Substantia nigra (tissue), 51 donors: ENCODE measurements at places on chromosomes 7 and 10.

DNA sequence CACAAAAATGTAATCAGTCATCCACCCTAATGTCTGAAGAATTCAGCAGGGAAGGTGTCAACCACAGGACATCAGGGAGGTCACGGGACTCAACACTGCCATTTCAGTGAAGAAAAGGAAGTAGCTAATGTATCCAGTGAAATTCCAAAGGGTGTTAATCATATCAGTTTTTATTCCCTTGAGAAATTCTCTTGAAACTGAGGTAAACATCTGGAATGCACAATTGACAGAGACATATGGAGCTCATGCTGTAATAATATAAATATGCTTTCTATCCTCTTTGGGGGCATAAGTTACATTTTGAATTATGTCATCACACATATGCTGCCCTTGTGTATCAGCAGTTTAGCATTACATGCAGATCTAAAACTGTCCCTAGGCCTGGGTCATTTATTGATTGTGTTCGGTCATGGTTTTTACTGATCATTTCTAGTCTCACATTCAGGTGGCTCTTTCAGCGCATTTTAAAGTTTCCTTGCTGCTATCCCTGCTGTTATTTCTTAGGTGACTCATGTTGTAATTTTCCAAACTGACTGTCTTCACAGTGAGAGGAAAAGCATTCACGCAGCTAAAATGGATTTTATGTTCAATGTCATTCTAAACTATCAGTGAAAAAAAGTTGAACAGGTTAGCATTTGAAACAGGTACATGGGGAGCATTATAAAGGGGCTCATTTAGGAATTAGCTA, 273.9 kb downstream of the TSPAN12 start:
- DNase-seq, result no peak

GRCh38 chr7:2209146-2209960, 23.4 kb downstream of the MAD1L1 start:
- peak; percentile 69 for DNase-seq

DNA sequence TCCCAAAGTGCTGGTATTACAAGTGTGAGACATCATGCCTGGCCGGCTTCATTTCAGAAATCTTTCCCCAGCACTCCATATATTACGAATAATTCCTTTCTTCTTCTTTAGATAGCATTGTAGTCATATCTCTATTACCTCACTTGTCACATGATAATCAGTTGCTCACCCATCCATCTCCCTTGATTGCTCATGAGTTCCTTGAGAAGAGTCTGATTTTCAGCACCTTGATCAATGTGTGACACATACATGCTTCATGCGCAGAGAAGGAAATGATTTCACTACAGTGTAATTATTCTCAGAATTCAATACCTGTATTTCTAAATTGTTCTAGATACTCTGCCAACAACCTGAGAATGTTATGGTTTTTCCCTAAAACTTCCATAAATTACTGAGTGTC, 26.7 kb upstream of the GGCT start:
- DNase-seq, result no peak

- DNase-seq, result no peak
These were observed 87.3 kb upstream of the KAT6B start for GRCh38 chr10:74738985-74739567.

DNA sequence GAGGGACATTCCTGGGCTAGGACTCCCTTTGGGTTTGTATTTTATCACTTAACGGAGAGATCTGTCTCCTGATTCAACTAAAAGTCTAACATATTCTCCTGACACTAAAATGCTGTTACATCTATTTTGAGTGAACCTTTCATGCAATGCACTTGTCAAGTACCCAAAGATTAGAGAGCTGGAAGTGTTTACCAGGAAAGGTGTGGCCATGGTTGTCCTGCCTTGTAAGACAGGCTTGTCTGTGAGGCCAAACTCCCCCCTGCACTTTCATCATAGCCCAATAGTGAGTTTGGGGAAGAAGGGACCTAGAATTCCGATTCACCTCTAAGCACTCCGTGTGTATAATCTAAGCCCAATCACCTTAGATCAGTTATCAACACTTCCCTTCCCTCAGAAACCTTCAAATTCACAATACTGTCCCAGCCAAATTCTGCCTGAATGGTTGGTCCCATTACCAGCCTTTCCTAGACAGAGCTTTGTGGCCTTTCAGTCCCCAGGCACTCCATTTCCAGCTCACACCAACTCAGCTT, 162.6 kb upstream of the NAMPT start:
- no peak for DNase-seq

- no peak for DNase-seq
These were observed 951.5 kb upstream of the C7orf33 start for GRCh38 chr7:147639037-147639436.

- no peak for DNase-seq
These were observed 34.0 kb downstream of the DLD start for GRCh38 chr7:107924841-107925504.

DNA sequence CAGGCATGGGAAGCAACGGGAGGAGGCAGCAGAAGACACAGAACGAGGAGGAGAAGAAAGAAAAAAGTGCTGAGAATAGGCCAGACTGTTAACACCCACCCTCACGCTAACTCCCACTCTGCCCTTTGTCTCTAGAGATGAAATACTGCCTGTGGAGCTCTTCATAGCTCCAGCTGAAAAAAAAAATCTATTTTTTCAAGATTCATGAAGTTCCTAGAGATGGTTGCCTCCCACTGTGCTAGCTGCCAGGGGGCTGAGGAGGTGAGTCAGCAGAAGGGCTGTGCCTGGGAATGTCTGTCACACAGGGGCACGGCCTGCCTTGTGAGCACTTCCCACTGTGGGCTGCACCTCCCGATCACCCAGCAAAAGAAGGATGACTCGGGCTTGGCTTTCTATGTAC, 144.5 kb downstream of the RNF216 start:
- no peak for DNase-seq

GRCh38 chr7:55572378-55573233, at the start of gene VOPP1:
VOPP1 (minus strand) TSS chr7:55572502; CDS start chr7:55572324, 178 bp downstream.
- DNase-seq, result peak; percentile 34

GRCh38 chr7:136957391-136957790, 88.9 kb downstream of the CHRM2 start:
- DNase-seq, result no peak

DNA sequence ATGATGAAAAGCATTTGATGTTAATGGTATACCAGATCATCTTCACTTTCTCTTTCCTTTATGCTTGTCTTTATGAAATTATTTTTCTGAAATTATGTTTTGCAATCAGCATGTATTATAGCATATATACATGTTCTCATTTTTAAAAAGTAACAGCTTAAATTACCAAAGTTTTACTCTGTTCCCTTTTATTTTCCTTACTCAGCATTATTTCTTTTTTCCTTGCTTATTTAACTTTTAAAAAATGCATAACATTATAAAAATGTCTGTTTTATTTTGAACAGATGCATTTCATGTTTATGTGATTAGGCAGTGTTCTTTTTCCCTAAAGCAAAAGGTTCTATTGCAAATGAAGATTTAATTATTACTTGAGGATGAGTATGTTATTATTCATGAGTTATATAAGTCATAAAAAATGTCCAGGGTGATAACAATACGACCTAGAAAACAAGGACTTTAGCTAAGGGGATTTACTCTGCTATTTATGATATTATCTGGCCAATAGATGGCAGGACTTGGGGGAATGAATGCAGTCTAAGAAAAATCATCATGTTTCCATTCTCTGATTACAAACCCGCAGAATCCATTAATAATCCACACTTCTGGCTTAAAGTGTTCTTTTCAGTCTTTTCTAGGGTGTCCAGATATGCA, 38.5 kb downstream of the CABCOCO1 start:
- DNase-seq, result no peak

GRCh38 chr7:9488555-9488954, 1055.1 kb downstream of the NXPH1 start:
- DNase-seq, result no peak

DNA sequence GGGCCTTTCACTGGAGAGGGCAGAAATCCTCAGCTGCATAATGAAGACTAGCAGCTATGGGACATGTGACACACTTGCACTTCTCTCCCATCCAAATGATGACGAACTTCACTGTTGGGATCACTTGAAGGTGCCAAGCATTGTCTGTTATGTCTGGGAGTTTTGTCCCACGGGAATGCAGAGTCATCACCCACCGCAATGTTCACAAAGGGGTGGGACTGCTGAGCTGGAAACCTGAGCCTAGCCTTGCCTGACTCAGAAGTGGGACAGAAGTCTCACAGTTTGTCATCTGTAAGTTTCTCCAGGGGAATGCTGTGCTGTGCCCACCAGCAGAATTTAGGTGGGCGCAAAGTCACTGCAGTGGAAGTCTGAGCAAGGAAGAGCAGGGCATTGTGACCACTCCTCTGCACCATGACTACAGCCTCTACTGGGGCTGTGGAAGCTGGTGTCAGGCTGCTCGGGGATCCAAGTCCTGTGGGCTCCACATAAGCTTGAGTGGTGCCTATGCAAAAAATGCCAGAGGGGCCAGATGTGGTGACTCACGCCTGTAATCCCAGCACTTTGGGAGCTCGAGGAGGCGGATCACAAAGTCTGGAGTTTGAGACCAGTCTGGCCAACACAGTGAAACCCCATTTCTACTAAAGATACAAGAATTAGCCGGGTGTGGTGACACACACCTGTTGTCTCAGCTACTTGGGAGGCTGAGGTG, 472.0 kb upstream of the CNTNAP2 start:
- DNase-seq, result no peak

- no peak for DNase-seq
These were observed 44.3 kb downstream of the PDGFA start for GRCh38 chr7:475425-475728.

GRCh38 chr7:128718967-128719642, 20.1 kb upstream of the CALU start:
- DNase-seq, result no peak

DNA sequence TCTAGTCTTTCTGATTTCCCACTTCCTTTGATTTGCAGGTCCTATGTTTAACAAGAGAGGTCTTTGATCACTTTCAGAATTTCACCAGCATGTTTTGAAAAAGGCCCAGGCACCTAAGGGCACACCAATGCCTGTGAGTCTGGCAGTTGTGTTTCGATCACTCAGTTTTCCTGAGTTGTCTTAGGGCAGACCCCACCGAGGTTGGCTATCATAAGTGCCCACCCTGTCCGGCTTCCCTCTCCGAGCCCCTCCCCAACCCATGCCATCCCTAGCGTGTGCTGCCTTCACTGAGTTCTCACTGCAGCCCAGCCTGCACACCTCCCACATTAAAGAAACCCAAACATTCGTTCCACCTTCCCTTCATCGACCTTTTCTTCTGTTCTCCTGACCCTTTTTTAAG, 257.9 kb downstream of the GRID1 start:
- no peak for DNase-seq

GRCh38 chr7:91089382-91089963, 174.8 kb upstream of the FZD1 start:
- DNase-seq, result no peak

GRCh38 chr10:15200626-15201025, 32.1 kb upstream of the NMT2 start:
- no peak for DNase-seq

DNA sequence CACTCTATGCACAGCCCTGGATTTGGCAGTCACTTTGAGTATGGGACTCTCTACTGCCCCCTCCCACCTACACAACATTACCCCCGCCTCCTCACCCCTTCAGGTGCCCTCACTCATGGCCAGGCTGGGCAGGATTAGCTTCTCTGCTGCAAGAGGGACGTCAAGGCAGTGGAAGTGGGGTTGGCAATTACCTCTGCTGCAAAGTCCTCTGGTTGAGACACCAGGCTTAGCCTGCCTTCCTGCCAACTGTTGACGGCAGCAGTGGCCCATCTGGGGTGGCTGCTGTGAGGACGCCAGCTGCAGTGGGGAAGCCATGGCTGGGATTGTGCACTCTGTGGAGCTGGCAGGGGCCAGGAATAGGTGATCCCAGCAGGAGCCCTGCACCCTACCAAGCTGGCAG, 26.7 kb downstream of the SVIL start:
- no peak for DNase-seq

GRCh38 chr10:68955355-68955831, 577 bp upstream of the DDX21 start:
- DNase-seq, result no peak

DNA sequence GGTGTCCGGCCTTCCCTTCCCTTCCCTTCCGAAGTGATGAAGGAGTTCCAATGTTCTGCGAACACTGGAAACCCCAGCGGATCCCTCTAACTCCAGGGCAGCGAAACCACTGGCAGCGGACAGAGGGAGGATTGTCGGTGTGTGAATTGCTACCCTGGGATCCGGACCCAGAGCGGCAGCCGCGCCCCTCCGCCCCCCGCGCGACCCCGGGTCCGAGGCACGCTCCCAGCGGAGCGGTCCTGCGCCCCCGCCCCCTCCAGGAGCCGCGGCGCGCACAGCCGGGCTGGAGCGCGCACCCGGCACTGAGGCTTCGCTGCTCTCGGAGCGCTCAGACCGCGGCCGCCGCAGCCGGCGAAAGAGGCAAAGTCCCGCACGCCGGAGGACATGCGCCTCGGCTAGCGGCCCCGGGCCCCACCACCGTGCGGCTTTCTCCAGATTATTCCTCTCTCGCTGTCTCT, at the start of gene PTPRZ1:
PTPRZ1 (plus strand) TSS at position 331 of the 458 bp plus-strand sequence. CDS start 339 bp downstream, outside the sequence.
- DNase-seq, result no peak

DNA sequence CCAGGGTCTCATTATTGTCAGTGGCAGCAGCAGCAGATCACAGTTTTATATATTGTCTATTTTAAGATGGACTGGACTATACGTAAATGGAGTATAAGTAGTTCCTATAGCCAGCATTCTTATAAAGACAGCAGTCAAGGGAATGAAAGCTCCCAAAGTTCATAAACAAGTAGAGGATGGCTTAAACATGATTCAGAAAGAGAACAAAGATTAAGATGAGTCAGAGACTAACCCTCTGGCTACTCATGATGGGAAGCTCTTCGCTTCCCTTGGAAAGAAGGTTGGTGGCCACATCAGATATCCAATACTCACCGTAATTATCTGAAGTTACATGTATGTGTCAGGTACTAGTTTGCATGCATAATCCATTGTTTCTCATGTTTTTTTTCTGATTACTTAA, 277.0 kb downstream of the INHBA start:
- DNase-seq, result no peak

DNA sequence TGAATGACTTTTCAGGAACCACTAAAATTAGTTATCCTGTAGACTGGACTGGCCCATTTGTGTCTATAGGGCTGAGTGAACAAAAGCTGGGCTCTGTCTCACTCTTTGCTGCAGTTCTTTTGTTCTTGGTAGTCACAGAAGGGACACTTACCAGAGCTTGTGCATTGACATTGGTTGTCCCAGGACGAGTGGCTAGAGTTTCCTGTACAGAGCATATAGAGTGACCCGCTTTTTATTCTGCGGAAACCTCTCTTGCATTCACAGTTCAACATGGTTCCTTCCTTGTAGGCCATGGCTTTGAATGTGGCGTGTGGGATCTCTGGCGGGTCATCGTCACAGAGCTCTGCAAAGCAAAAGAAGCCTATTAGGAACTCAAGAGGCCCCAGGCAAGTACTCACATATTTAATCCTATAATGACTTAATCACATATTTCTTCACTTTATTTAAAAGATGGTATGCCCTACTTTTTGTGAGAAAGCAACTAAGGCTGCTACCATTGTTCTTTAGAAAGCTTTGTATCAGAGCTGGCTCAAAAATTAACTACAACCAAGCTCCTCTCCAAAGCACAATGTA, 36.4 kb downstream of the IL2RA start:
- DNase-seq, result no peak

GRCh38 chr7:69588773-69589172, 9.5 kb upstream of the AUTS2 start:
- no peak for DNase-seq

GRCh38 chr7:94055963-94056362, 51.8 kb upstream of the BET1 start:
- DNase-seq, result no peak
